ENCODE measurements at places on chromosomes 4 and X.

DNA sequence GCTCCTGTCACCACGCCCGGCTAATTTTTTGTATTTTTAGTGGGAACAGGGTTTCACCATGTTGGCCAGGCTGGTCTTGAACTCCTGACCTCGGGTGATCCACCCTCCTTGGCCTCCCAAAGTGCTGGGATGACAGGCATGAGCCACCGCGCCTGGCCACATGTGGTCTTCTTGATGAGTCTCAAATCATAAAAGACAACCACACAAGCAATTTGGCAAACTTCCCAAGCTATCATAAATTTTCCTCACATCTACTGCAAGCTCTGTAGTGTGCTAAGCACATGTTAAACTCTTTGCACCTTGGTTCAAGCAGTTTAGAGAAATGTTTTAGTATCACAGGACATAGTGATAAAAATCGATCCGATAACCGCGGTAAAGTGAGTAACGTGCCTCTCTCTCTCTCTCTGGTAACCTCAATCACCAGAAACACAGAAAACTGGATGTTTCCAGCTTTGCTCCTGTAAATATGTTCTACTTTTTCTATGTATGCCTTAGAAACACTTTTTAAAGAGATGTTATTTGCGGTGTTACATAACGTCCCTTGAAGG is 256.8 kb downstream of the DHRSX start:
- DNase-seq: no peak

GRCh38 chr4:47831026-47831679 is 6.7 kb downstream of the CORIN start:
- no peak for DNase-seq

DNA sequence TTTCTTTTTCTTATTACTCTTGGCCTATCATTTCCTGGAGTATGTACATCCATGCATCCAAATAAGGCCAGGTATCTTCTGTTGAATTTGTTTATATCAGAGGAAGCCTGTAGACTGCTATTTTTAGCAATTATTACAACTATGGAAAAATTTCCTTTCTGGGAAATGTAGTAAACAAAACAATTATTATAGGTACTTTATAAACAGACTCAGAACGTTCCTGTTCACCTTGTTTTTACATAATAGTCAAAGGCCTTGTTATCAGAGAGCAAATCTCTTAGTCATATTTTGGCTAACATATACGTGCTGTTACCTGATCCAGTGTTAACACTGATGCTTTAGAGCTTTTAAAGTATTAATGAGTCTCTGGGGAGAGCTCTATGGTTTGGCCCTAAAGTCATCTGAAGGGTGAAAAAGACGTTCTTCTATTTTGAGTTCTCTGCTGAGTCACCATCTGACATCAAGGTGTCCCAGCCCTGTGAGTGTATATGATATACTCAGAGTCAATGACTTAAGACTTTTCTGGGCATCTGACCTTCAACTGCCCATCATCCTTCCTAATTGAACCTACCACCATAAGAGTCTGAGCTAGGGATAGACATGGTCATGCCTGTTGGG is 7.3 kb downstream of the SPARCL1 start:
- no peak for DNase-seq

GRCh38 chr4:139913995-139914598 is 239.9 kb downstream of the MAML3 start:
- no peak for DNase-seq

DNA sequence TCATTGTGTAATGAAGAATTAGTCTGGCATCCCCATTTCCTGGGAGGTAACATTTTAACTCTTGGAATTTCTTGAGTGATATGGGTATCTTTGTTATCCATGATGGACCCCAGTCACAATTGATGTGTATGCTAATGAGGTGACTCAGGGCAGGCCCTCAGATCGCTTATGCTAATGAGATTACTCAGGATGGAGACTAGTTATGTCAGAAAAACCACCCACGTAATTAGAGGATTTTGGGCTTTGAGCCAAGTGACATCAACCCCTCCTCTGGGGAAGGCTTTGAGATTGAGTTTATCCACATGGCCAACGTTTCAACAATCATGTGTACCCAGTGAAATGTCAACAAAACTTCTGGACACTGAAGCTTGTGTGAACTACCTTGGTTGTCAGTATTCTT is 772.7 kb downstream of the STPG2 start:
- no peak for DNase-seq

- DNase-seq: peak; percentile 19
Measured at GRCh38 chr4:55312489-55313101, 33.4 kb upstream of the SRD5A3 start.

- DNase-seq: no peak
Measured at GRCh38 chr4:2263926-2264321, 2.0 kb upstream of the MXD4 start.

GRCh38 chr4:41541687-41542094 is 3.7 kb downstream of the LIMCH1 start:
- no peak for DNase-seq

- no peak for DNase-seq
Measured at GRCh38 chrX:55007656-55008055, 7.5 kb downstream of the APEX2 start.

DNA sequence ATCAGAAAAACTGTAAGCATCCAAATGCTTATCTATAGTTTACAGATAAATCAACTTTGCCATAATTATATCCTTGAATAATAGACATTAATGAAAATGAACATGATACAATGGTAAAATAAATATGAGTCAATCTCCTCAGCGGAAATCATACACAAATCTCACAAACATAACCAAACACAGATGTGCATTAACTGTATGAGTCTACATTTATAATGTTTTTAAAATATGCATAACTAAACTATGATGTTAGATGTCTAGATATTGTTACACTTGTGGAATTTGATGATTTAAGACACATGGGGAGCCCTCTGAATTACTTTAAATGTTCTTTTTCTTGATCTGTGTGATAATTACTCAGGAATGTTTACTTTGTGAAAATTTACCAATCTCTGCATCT is 951.2 kb downstream of the TECRL start:
- no peak for DNase-seq

- DNase-seq: no peak
Measured at GRCh38 chr4:136301749-136302495, 1230.4 kb downstream of the PCDH18 start.

DNA sequence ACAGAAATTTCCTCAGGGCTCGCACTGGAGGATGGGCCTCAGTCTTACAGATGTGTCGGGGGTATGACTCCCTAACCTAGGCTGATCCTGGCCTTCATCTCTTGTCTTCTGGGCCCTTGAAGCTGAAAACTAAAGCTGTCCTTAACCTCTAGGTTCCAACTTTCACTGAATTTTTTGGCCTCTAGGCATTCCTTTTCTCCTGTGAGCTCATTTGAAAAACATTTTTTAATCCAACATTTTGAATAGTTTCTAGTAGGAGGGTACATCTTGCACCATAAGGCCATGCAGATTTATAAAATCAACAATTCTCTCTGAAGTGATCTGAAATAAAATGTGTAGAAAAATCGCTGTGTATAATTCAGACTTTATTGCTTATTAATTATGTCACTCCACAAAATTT is 19.7 kb downstream of the RWDD4 start:
- no peak for DNase-seq

DNA sequence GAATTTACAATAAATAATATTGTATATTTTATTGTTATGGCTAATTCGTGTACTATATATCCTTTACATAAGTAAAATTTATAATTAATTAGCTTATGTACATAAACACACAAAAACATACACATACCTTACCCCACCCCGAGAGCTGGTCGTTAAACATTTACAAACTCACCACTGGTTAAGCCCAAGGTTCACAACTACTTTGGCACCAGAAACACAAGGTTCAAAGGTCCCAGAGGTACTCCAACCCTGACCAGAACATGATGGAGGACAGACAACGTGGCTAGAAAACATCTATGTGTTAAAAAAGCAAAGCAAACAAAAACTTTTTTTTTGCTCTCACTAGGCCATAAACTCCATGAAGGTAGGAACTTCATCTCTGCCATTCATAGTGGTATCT is 37.7 kb downstream of the SLC25A5 start:
- DNase-seq: no peak

GRCh38 chr4:1414831-1415680 is 8.8 kb upstream of the NKX1-1 start:
- DNase-seq: no peak

DNA sequence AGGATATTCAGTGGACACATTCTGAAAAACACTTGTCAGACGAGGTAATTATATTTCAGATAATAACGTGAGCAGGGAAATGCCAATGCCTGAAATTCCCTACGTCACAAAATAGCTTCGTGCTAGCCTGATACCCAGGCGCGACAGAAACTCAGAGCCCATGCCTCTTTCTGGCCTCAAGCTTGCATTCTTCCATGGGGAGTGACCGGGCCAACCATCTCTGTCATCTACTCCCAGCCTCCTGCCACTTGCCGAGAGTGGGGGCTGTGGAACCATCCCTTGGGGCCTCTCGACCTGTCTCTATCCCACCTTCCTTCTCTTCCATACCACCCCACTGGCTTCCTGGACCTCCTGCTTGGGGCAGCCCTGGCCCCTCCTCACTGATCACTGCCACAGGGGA is 34.5 kb upstream of the CDKN2AIP start:
- no peak for DNase-seq

- DNase-seq: no peak
Measured at GRCh38 chr4:6941796-6942195, 32.2 kb downstream of the TBC1D14 start.

DNA sequence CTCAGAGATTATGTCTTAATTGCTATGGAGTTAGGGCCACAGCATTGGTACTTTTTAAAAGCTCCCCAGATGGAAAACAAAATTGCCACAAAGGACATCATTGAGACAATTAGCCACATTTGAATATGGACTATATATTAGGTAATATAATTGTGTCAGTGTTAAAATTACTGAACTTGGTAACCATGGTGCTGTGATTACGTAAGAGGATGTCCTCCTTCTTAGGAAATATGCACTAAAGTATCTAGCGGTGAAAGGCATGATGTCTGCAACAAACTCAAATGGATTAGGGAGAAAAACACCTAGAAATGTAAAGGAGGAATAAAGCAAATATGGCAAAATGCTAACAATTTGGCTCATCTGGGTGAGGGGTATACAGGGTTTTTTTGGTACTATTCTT is 89.9 kb upstream of the PAK3 start:
- no peak for DNase-seq

DNA sequence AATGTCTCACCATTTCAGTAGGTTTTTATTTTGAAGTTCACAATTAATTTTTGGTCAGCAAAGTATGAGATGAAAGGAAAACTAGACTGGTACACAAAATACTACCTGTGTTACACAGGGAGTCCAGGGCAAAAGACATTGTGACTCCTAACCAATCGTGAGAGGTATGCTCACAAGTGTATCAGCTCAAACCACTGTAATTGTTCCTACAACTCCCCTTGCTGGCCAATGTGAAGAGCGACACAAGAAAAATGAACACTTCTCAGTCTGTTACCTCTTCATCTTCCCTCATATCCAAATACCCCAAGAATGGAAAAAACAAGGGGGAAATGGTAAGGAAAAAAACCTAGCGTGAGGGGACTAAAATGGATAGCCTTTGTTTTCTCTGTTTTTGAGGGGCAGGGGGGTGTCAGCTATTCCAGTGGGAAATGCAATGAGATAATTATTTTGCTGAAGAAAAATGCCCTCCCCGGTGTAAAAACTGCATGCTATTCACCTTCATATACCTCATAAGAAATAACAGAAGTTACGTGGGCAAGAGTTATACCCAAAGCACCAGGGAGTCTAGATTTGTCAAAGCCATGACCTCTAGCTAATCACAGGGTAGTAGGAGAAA is 30.6 kb upstream of the NSUN7 start:
- no peak for DNase-seq

- DNase-seq: no peak
Measured at GRCh38 chrX:97372001-97372766, 488.5 kb downstream of the RPA4 start.

DNA sequence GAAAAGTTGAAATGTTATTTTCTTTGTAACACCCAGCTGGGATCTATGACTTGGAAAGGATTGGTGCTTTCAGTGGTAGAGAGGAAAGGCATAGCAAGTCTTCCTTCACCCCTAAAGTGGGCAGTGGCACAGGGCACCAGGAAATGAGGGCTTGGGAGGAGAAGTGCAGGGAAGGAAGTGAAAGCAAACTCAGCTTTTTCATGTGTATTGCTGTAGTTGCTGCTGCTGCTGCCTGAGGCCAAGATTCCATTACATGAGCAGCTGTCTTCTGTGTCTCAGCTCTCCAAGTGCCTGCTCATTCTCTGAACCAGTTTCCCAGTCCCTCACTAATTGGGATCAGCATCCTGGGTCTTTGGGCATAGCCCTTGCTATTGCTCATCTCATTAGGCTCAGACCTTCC is 2.6 kb downstream of the HCCS start:
- no peak for DNase-seq

- DNase-seq: no peak
Measured at GRCh38 chr4:136650541-136651277, 881.6 kb downstream of the PCDH18 start.

GRCh38 chr4:128525387-128525786 is 237.8 kb upstream of the PGRMC2 start:
- no peak for DNase-seq

DNA sequence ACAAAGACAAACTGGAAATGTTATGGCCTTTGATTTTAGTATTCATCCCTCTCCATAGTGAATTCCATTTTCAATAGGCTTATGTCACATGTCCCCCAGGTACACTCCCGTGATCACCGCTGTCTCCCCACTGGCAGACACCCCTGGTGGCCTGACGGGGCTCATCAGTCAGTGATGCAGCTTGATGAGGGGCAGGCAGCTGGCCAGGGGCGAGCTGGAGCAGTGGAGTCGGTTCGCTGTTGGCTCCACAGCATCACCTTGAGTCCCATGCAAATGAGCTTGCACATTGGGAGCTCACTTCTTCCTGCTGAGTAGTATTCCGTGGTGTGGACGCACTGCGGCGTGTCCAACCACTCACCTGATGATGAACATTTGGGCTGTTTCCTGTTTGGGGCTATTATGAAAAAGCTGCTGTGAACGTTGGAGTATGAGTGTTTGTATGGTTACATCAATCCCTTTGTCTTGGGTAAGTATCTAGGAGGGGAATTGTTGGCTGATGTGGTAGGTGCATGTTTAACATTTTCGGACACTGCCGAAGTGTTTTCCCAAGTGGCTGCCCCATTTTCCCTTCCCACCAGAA is 5.2 kb downstream of the TREX2 start:
- no peak for DNase-seq

DNA sequence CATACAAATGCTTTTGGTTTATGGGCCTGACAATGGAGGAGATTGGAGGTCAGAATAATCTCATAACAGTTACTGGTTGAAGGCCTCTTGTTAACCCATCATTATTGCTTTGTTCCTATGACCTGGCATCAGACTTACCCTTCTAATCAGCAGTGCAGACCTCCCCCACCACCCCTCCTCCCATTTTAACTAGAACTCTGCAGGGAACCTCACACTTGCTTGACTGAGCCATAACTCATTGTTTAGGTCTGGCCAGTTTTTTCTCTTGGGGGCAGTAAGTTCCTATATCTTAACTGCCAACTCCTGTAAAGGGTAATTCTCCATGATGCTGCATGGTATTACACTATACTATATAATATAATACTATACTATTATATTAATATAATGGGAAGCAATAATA is 609.3 kb downstream of the IL1RAPL1 start:
- no peak for DNase-seq

- DNase-seq: no peak
Measured at GRCh38 chrX:19924285-19924684, 36.9 kb upstream of the SH3KBP1 start.

- no peak for DNase-seq
Measured at GRCh38 chr4:41360921-41361793, 104.4 kb downstream of the UCHL1 start.

All from activated T-cell treated with anti-CD3 and anti-CD28 coated beads, Interleukin-2, amount 50 U/mL, for 72 hours (primary cell).